ENCODE measurements at places on chromosomes 4 and X. TPM values are rescaled to one million over a fixed set of nuclear protein-coding genes. Genes with fewer than 3 reads are reported as not detected.

GRCh38 chr4:84264652-84265051, 234.4 kb downstream of the NKX6-1 start:
- DNase-seq = no peak
- no peaks in the 10 kb centered on the region for H3K27me3 ChIP-seq
- H3K4me3 ChIP-seq = no peak overlapping the region
- no peaks in the 10 kb centered on the region for H3K4me1 ChIP-seq
- H3K36me3 ChIP-seq = no peaks in the 10 kb centered on the region

GRCh38 chr4:119261986-119262385, 49.5 kb downstream of the USP53 start:
- H3K36me3 ChIP-seq = peaks cover 12% of the 10 kb centered on the region
- H3K27ac ChIP-seq = no peak overlapping the region
- no peaks in the 10 kb centered on the region for H3K27me3 ChIP-seq
- DNase-seq = peak; percentile 33
- no peak overlapping the region for H3K4me3 ChIP-seq
- no peaks in the 10 kb centered on the region for H3K4me1 ChIP-seq

Gene TDO2
- 0.28 TPM for total RNA-seq

Gene ANK2
- total RNA-seq = 5.3 TPM

Gene HNRNPH2
- total RNA-seq = 54.3 TPM

All from IMR-90 (cell line).